ENCODE measurements at places on chromosomes 11 and 22. TPM values are rescaled to one million over a fixed set of nuclear protein-coding genes. Genes with fewer than 3 reads are reported as not detected.

HTR3B gene
- total RNA-seq: not detected

CCDC81 gene
- 1.2 TPM for total RNA-seq

OR52E6 gene
- not detected for total RNA-seq

H19 gene
- total RNA-seq: 19.2 TPM

PAX6 gene
- not detected for total RNA-seq

TMEM86A gene
- total RNA-seq: 1.5 TPM

TTC28 gene
- 13.3 TPM for total RNA-seq

RAB36 gene
- total RNA-seq: 1.6 TPM

MMP27 gene
- not detected for total RNA-seq

EFCAB6 gene
- total RNA-seq: 0.65 TPM

TBX1 gene
- 1.5 TPM for total RNA-seq

MUC2 gene
- not detected for total RNA-seq

MIAT gene
- 0.46 TPM for total RNA-seq

CECR2 gene
- 1.9 TPM for total RNA-seq

SYT12 gene
- total RNA-seq: not detected

RIMBP3B gene
- not detected for total RNA-seq

ZNHIT2 gene
- total RNA-seq: 10.1 TPM

INSC gene
- not detected for total RNA-seq

CHRNA10 gene
- total RNA-seq: not detected

DKK3 gene
- total RNA-seq: 223 TPM

Measured in epithelial cell of umbilical artery (primary cell).